ENCODE measurements at places on chromosomes 13 and 19.

DNA sequence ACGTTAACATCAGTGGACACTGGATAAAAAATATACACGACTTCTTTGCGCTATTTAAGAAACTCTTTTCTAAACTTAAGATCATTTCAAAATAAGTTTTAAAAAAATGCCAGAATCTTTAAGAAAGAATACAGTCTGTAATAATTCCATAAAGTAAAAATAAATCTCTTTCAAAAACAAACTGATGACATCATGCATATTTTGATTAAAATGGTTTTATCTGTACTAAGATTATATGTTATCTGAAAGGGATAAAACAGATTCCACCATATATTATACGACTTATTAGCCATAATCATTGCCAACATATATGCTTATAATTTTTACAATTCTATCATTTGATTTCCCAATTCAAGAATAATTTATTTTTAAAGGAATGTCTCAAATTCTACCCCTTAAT lies 15.3 kb upstream of the ELF1 start:
- no peak for DNase-seq

- DNase-seq = no peak
Observed at GRCh38 chr13:76016799-76017400, 380.8 kb downstream of the LMO7 start.

DNA sequence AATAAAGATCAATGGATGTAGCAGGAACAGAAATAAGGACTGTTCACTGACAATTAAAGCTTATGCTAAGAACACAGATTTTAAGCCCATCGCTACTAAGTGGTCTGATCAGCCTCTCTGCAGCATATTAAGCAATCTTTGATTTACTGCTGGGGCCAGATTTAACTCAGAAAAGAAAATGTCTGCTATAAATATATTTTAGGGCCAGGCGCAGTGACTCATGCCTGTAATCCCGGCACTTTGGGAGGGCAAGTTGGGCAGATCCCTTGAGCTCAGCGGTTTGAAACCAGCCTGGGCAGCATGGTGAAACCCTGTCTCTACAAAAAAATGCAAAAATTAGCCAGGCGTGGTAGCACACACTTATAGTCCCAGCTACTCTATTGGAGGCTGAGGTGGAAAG lies 43.0 kb downstream of the METTL21C start:
- DNase-seq = no peak

- DNase-seq = no peak
Observed at GRCh38 chr13:60016229-60016628, 147.5 kb downstream of the DIAPH3 start.

GRCh38 chr13:26460648-26461047 lies 96.8 kb upstream of the WASF3 start:
- no peak for DNase-seq
